Fibroblast of villous mesenchyme (primary cell): ENCODE measurements at places on chromosomes 6 and 20.

DNA sequence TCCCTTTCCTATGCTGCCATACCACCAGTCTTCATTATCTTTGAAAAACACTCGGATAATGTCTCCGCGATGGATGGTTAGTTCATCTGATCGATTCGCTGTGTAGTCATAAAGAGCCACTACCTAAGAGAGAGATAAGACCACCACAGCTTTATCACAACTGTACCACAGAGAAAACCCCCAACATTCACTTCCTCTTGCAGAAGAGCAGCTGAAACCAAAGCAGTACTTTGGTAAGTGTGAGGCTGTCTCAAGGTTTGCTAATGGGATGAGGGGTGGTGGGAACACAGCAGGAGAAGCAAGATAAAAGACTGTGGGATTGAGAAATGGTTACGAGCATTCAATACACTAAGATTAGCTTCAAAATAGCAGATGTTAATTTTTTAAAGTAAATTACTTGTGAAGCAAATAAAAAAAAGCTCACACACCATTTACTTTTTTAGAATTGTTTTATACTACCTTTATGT is 142.1 kb downstream of the MYB start:
- DNase-seq, result peak; percentile 61

- peak; percentile 85 for DNase-seq
Observed at GRCh38 chr6:134347885-134348805, 30.2 kb upstream of the SGK1 start.

- no peak for DNase-seq
Observed at GRCh38 chr6:80321011-80321410, 214.5 kb downstream of the BCKDHB start.

- peak; percentile 87 for DNase-seq
Observed at GRCh38 chr6:157613011-157613522, 210.0 kb upstream of the SNX9 start.
